ENCODE measurements at places on chromosomes 1 and 21.
A peak's percentile ranks its signal among the peaks of the same experiment; 100 is the strongest.

GRCh38 chr1:212291505-212292134 lies 6.4 kb downstream of the PPP2R5A start:
- no peak for DNase-seq

GRCh38 chr1:167623951-167624350 lies 6.1 kb upstream of the RCSD1 start:
- DNase-seq, result no peak

- no peak for DNase-seq
Observed at GRCh38 chr1:38487396-38487795, 372.2 kb downstream of the RRAGC start.

DNA sequence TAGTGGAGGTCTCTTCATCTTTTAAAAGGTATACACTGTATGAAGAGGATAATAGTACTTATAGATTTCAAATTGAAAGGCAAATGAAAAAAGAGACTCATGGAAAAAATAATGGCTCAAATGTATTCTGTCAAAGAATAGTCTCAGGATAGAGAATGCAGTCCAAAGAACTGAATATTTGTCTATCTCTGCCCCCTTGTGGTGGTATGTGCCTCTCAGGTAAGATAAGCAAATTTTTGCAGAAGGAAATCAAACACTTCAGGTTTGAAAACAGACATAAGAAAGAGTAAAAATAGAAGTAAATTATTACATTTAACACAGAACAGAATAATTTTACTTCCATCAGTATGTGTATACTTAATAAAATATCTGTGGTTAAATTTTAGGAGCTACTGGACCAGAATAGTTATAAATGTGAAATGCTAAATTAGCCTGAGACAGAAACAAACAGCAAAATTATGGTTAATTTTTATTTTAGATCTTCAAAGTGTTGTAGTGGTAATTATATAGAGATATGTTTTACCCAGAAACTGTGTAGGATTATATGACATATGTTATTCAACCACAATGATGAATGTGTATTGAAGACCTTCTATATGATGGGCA lies 164.4 kb upstream of the PALMD start:
- DNase-seq, result peak; percentile 1

DNA sequence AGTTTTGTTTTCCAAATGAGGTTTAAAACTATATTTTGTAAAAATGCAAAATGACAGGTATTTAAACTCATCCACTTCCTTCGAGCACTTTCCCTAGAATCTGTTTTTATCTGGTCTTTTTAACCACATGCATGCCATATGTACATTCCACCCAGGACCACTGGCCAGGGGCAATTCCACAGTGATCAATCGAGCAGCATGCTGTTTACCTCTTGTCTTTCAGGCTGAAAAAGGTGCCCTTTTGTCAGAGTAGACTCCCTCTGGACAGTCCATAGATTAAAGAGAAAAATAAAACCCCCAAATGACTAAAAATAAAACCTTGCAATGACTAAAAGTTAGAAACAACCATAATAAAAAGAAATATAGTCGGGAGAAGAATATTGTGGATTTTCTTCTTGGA lies 313.3 kb downstream of the LMO4 start:
- no peak for DNase-seq

DNA sequence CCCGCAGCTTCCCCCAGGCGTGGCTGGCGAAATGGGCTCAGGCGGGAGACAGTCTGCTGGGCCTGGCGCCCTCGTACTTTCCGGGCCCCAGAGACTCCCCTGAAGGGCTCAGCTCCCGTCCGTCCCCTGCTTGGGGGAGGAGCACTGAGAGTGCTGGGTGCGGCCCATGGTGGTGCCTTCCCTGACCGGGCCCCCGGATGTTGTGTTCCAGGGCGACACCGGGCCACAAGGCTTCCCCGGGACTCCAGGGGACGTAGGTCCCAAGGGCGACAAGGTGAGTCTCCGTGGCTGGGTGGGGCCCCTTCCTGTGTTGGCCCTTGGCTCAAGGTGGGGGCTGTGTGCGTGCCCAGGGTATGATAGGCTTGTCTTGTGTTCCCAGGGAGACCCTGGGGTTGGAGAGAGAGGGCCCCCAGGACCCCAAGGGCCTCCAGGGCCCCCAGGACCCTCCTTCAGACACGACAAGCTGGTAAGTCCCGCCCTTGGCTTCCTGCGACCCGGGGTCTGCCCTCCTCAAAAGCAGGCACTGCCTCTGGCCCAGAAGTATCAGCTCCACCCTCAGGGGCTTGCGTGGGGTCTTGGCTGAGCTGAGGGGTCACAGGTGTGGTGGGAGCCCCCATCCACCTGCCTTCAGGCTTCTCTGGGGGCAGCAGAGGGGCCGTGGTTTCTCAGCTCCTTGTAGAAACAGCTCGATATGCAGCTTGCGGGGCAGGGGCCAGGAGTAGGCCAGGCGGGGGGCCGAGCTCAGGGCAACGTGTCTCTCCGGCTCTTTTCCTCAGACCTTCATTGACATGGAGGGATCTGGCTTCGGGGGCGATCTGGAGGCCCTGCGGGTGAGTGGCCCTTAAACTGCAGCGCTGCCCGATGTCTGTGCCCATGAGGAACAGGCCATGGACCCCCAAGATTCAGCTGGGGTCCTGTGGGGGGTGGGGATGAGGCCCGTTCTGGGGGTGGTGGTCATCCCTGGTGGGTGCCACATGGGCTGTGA lies 62.3 kb downstream of the SLC19A1 start:
- no peak for DNase-seq

DNA sequence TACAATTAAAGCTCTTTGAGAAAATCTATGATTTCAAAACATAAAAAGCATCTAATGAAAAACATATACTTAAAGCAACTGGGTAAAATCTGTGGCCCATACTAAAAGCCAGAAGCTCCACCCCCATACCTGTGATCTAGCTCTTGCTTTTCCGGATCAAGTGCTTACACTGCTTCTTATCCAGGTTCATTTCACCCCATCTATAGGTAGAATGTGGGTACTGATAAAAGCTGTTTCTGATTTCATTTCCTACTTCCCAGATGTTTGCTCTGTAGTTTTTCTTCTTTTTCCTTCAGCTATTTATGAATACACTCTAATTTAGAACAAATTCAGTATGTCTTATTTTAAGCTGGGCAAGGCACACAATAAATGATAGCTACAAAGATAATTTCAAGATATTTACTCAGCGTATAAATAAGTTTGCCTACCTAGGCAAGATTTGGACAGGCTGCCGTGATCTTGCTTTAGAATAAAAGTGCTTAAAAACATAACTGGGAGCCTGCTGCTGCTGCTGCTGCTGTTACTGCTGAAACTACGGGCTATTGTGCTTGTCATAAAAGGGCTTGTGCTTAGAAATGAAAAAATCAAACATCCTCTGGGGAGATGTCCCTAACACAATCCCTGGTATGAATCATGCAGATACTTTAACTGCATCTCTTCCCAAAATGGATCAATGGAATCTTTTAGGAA lies 2.1 kb downstream of the SIPA1L2 start:
- DNase-seq, result no peak

GRCh38 chr1:174957829-174958228 lies 41.9 kb upstream of the CACYBP start:
- DNase-seq, result no peak

DNA sequence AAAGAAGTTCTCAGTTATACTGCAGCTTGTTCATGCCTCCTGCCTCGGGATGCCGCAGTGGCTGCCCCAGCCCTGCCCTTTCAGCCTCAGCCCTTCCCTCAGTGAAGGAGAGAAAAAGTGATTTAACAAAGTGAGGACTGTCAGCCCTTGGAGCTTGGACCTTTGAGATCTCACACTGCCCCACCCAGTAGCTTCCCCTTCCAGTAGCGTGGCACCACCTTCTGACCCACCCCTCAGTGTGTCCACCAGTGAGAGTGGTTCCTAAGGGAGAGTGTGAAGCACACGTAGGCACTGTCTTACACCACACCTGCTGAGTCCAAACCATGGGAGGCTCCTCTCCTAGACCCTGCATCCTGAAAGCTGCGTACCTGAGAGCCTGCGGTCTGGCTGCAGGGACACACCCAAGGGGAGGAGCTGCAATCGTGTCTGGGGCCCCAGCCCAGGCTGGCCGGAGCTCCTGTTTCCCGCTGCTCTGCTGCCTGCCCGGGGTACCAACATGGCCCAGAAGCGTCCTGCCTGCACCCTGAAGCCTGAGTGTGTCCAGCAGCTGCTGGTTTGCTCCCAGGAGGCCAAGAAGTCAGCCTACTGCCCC lies at the start of gene CDA:
TSS of gene CDA (plus strand) at position 464 of the 592 bp plus-strand sequence. CDS start at position 497, 33 bp downstream.
- DNase-seq, result no peak
